Thoracic aorta (tissue), 2 donors: ENCODE measurements at places on chromosomes 12 and 14.

- no peak for DNase-seq
Observed at GRCh38 chr12:96497855-96498254, 8.5 kb downstream of the CFAP54 start.

DNA sequence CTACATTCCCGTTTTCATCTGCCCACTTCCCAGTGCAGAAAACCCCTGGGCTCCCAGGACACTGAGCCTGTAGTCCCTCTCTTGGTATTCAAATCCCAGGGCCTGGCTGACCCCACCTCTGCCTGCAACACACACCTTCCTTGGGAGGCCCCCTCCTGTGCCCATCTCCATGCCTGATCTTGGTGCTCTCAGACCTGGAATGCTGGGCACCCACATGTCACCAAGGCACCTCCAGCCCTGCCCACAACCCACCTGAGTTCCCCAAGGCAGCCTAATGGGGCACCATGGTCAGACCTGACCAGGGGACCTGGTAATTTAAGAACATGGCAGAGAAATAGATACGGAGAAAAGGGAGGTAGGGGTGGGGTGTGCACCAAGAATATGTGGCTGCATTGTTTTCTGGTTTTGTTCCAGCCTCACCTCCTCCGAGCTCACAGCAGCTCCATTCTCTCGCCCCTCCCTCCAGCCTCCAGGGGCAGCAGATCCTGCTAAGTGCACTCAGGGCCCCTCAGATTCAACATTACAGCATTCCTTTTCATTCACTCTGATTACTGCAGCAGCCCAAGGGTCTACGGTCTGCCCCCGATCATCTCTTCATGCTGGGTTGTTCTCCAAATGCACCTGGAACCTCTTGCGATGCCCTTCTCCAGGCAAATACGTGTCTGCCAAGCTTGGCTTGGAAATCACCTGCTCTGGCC lies 9.2 kb upstream of the HSP90AA1 start:
- no peak for DNase-seq

DNA sequence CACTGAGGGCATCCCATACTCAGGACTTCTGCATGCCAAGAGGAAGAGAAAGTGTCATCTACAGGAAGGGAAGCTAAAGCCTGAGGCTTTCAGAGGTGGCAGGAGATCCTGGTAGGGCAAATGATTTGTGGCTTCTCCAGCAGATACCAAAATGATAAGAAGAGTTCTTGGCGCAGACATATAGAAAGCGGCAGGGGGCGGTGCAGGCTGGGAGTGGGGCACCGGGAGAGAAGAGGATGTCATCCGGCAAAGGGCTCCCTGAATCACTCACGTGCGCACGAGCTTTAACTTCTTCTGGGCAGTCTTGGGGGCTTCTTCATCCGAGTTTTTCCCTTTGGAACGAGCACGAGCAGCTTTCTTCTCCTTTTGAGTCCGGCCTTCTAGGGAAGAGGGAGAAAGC lies 5.2 kb upstream of the ACRBP start:
- no peak for DNase-seq

- no peak for DNase-seq
Observed at GRCh38 chr14:21825149-21825743, 151.6 kb upstream of the OR4E1 start.

DNA sequence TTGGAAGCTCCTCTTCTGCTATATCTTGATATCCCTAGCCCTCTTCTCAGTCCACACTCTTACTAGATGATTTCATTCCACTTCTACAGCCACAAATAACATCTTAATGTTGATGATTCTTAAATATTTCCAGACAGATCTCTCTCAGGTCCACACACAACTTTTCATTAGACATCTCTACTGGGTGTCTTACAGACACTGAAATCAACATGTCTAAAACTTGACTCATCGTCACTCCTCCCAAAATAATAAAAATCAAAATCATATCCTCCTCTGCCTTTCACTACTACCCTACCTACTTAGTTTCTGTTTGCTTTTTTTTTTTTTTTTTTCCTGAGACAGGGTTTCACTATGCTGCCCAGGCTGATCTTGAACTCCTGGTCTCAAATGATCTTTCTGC lies 11.9 kb downstream of the PRDM4 start:
- DNase-seq: no peak

GRCh38 chr12:112185093-112185923 lies 59.9 kb downstream of the TRAFD1 start:
- no peak for DNase-seq

GRCh38 chr14:91893669-91894068 lies 26.3 kb upstream of the TC2N start:
- DNase-seq: no peak

DNA sequence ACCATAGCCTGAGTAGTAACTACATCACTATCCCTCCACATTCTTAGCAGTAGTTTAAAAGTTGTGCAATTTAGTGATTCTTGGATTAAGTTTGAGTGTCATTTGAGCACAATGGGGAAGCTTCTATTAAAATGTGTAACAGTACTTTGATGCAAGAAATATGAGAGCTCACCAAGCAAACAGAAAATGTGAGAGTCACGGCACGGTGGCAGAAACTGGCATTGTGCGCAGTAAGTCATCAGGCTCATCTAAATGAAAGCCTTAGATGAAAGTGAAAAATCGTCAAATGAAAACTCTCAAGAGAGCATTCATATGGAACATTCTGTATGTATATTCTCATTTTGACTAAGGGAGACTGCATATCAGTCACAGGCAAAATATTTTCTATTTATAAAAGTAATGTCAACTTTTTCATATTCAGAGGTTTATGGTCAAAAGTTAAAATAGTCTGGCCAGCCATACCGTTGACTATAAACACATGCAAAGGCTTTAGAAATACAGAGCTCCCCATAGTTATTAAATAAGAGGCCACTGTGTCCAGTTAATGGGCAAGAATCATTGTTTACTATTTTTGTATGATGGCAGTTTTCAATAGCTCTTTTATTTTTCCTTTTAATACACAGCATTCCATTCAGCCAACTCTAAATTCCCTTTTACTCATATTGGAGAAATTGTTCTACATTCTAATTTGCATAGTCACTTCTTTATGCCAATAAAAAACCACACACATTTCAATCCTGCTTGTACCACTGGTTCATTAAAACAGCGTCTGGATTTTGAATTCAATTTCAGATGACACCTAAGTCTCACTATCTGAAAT lies 167.9 kb downstream of the PRKD1 start:
- DNase-seq: no peak
